ENCODE measurements at places on chromosomes 7 and 10. TPM values are rescaled to one million over a fixed set of nuclear protein-coding genes. Genes with fewer than 3 reads are reported as not detected.

- DNase-seq: no peak
Measured at GRCh38 chr10:105700218-105700617, 1059.1 kb downstream of the SORCS3 start.

Gene ELN
- 2.8 TPM for polyA plus RNA-seq

Gene ATAD1
- polyA plus RNA-seq: 31.3 TPM

Gene PIK3AP1
- 0.16 TPM for polyA plus RNA-seq

Gene FAM13C
- polyA plus RNA-seq: 3.1 TPM

Gene HOXA10
- 0.47 TPM for polyA plus RNA-seq

Measured in AG04450 (cell line).